ENCODE measurements at places on chromosomes 6 and 20.

GRCh38 chr6:90425161-90425641, 128.6 kb upstream of the BACH2 start:
- DNase-seq, result no peak

DNA sequence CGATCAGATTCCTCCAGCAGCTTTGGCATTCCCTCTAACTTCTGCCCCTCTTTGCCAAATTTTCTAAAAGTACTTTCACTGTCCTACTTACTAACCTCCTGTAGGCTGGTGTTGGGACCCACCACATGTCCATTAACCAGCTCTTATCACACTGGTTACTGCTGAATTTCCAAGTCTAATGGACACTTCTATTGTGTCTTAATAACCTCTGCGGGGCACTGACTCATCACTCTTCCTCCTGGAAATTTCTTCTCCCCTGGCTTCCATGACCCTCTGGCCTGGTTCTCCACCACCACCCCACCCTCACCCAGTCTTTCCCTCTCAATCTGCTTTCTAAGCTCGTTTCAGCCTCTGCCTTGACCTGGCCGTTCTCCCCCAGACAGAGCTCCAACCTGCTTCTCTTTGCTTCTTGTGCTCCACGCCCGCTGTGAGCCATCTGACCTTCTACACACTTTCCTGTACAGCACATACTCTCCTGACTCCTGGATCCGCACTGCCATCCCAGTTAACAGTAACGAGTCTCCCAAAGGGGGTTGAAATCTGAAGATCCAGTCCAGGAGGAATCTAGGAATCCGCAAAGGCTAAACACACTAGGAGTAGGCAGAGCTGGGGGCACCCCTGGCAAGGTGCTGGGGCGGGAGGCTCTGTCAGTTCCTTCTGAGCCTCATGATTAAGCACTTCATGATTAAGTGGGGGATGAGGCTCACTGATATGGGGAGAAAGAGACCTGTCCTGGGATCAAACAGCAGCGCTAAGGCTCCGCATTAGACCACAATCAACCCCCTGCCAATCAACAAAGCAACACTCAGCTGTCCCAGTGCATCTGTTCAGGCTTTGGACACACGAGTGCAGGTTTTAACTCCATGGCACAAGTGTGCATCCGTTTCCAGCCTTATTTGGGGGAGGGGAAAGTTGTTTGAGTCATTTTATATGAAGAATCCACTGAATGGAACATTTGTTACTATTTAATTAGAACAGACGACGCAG, 146.3 kb downstream of the LY86 start:
- no peak for DNase-seq

- peak; percentile 2 for DNase-seq
Measured at GRCh38 chr6:135722190-135722589, 129.3 kb upstream of the PDE7B start.

DNA sequence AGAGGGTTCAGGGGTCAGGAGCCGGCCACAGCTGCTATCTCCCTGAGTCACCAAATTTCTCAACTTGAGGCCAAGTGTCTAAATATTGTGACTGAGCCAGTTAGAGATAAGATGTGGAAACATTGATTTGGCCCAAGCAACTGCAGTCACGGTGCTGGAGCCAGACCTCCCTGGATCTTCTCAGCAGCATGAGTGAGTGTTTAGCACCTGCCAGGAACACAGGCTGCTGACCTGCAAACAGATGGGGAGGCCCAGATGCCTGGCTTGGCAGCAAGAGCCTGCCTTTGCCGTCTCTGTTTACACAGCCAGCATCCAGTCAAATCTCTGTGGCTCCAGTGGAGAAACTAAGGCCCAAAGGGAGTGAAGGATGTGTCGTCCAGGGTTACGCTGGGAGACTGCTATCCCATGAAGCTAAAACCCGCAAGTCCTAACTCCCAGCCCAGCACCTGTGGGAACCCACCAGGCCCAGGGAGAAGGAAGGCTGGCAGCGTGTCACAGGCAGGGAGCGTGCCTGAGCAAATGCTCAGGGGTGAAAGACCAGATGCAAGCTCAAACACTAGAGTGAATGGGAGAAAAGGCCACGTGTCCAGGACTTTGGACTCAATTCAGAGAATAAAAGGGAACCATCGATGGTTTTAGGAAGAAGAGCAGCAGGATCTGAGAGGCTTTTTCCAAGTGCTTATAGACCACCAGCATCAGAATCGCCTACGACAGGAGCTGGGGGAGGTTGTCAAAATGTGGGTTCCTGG, 15.9 kb upstream of the PTGIS start:
- DNase-seq, result peak; percentile 80

DNA sequence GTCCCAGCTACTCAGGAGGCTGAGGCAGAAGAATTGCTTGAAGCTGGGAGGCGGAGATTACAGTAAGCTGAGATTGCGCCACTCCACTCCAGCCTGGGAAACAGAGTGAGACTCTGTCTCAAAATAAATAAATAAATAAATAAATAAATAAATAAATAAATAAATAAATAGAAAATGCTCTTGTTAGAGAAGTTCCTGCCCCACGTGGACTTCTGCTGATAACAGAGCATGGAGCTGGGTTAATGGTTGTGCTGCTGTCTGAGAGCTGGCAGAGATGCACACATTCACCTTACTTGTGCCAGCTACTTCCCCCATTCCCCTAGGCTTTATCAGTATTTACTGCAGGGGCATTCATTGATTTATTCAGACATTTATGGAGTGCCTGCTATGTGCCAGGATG, 155.2 kb upstream of the KCNG1 start:
- no peak for DNase-seq

DNA sequence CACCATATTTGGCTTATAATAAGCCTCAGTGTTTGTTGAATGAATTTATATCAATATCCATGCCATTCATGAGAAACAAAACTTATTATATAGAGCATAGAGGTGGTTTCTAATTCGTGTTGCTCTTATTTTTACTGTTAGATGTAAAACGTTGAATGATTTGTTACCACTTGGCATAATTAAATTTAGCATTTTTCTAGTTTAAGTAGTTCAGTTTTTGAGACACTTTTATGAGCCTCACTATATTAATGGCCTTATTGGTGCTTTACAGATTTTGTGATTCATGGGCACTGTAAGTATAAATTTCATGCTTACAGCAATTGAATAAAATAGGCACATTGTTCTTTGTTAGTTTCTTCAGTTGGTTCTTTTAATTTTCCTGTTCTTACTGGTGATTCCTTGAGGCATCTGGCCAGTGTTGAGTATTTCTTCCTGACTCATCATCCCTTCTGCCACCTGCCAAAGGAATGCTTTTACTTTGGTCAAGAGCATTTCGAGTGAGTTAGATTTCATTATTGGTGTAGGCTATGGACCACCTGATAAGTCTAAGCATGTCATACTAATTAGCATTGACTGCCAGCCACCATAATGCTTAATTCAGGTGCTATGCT, 34.8 kb downstream of the CDKAL1 start:
- DNase-seq, result no peak

GRCh38 chr6:37204014-37204751, 34.2 kb downstream of the PIM1 start:
- no peak for DNase-seq

DNA sequence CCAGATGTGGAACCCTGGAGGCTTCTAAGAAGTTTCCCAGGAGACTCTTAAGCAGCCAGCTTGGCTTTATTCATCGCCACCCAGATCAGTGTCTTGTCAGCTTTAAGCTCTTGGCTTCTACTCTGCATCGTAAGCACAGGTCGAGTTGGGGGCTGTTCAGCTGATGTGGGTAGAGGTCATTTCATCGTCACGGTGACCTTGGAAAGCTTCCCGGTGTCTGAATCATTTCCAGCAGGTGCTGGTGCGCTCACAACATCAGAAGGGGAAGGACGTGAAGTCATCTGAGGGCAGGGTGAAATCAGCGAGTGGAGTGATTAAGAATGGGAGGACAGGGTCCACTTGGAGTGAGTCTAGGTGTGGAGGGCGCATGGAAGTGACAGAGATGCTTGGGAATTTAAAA, 112.6 kb downstream of the SASH1 start:
- DNase-seq, result no peak

- no peak for DNase-seq
Measured at GRCh38 chr20:43949741-43950618, 35.3 kb downstream of the TOX2 start.

DNA sequence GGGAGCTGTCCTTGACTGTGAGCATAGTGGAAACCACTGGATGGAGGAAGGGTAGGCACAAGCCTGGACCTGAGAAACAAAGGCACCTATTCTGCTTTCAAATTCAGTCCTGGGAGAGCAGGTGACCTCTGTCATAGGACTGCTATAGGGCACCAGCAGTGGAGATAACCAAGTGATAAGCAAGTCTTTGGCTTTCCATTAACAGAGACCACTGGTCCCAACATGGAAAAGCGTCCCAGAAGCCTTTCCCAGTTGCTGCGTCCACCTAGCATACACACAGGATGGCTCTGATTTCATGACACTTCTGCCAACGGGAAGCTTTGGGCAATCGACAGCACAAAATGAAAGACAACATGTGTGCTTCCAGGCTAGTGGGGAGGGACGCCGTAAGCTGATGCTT, 8.9 kb downstream of the SLC22A3 start:
- DNase-seq, result no peak

DNA sequence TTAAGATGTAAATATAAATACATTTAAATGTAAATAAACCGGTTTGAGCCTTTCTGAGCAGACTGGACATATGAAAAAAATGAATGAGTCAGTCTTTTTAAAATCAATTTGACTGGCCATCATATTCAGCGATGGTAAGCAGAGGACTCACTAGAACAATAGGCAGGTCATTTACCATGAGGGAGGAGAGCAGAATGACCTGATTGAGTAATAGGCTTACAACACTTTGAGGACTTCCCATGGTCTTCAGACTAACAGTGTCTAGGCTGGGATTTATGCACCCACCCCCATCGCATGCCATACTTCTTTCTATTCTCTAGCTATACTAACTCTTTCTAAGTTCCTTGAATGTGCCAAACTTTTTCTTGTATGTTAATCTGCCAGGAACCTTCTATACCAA, 241.9 kb upstream of the RAB32 start:
- no peak for DNase-seq

- peak; percentile 74 for DNase-seq
Measured at GRCh38 chr6:658244-658643, 1.3 kb upstream of the HUS1B start.

DNA sequence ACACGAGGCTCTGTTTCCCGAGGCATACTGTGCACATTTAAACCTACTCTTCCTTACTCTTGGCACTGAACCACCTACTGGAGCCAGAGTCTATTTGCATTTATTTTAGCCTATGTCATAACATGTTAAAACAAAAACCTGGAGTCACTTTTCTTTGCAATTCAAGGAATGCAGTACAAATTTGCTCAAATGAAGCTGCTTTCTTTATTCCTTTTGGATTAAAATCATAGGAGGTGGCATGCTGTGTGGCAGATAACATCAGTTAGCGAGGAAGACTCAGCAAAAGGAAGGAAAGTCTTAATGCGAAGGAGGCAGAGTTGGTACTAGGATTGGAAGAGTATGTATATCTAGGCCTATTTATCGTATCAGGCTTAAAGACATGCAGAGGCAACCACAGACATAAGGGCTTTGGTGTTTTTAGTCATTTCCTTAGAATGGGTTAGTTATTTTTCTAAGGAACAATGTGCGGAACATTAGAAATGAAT, 92.9 kb downstream of the SAMD3 start:
- DNase-seq, result peak; percentile 8

DNA sequence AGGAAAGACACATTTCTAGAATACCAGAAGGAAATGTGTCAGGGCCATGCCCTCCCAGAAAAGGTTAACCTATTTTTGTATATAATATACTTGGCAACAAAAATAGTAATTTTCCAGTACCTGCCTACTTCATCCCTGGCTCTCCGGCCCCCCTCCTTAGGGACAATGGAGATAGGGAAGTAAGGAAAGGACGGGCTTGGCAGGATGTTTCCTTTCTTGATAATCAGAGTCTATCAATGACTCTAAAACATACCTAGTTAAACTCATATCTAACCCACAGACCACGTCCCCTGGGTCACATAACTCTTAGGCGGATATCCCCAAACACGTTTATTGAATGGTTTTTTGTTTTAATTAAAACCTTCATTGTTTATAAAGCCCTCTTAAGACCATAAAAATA, 11.8 kb downstream of the UQCC2 start:
- DNase-seq, result no peak

DNA sequence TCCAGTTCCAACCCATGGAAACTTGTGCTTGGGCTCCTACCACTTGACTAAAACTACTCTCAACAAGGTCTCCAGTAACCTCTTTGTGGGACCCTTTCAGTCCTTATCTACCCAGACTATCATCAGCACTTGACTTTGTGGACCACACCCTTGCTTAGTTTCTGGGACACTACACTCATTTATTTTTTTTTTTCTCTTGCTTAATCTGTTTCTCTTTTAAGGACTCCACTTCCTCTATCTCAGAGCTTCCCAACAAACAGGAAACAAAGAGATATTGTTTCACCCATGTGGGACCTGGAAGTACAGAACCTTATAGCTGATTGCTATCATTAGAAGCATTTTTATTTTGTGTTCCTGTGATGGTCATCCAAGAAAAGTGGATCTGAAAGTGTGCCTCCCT, 28.8 kb upstream of the ME1 start:
- DNase-seq, result no peak

DNA sequence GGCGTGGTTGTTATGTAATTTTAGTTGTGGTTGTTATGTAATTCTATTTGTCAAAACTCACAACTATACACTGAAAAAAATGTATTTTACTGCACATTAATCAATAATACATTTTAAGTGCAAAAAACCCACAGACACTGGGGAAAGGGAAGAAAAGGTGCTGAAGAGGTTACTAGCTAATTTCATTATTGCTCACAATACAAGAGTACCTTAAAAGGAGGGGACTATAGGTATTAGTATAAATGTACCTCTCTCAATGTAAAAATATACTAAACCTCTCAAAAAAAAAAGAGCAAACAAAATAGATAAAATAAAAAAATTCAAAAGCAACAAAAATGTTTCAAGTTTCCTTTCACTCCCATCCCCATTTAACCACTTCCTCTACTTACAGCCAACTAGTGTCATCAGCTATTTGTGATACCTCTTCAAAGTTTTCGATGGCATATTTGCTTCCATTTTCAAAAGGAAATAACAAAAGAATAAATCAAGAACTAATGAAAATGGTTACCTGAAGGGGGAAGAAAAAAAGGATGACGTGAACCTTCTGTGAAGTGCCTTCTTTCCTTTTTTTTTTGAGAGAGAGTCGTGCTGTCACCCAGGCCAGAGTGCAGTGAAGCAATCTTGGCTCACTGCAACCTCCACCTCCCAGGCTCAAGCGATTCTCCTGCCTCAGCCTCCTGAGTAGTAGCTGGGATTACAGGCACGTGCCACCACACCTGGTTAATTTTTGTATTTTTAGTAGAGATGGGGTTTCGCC, 30.2 kb downstream of the RANBP9 start:
- DNase-seq, result no peak

DNA sequence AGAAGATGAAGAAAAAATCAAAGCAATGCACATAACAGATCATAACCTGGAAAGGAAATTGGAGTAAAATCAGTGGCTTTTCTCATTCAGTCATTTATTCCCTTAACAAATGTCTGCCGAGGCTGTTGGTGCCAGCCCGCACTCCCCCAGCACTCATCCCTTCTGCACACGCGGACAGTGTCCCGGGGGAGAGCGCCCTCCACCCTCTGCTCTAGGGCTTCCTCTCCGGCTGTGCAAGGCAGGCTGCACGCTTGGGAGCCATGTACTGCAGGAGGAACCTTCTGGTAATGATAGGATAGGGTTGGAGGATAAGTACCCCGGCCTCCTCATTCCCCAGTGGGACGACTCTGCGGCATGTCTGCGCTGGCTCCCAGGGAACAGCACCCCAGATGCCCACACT, 134.5 kb downstream of the PAX1 start:
- no peak for DNase-seq

All from hepatic stellate cell (primary cell).